ENCODE measurements at places on chromosomes 11 and 22. TPM values are rescaled to one million over a fixed set of nuclear protein-coding genes. Genes with fewer than 3 reads are reported as not detected.

The TLCD5 gene
- total RNA-seq = 6.8 TPM

The PARVA gene
- total RNA-seq = 21.0 TPM

The PANX3 gene
- not detected for total RNA-seq

The DCHS1 gene
- 13.7 TPM for total RNA-seq

The USP2 gene
- total RNA-seq = not detected

The GUCY1A2 gene
- total RNA-seq = under 0.01 TPM

The TAGLN gene
- 63.5 TPM for total RNA-seq

The KRTAP5-9 gene
- total RNA-seq = not detected

The B3GAT3 gene
- total RNA-seq = 16.7 TPM

The ZFP91 gene
- total RNA-seq = 28.8 TPM

The EFCAB6 gene
- 2.7 TPM for total RNA-seq

The MS4A10 gene
- not detected for total RNA-seq

The LUZP2 gene
- total RNA-seq = 0.32 TPM

The HIKESHI gene
- total RNA-seq = 57.4 TPM

The MS4A3 gene
- not detected for total RNA-seq

The KLHDC7B gene
- total RNA-seq = 0.60 TPM

The SYNGR1 gene
- total RNA-seq = 5.4 TPM

The CSNK2A3 gene
- 0.86 TPM for total RNA-seq

The C22orf15 gene
- total RNA-seq = 0.43 TPM

The SCUBE1 gene
- under 0.01 TPM for total RNA-seq

The LAYN gene
- total RNA-seq = 48.4 TPM

The ZNF280A gene
- not detected for total RNA-seq

The DEFB131B gene
- total RNA-seq = not detected

The SYT8 gene
- not detected for total RNA-seq

The FLRT1 gene
- total RNA-seq = 0.09 TPM

The FOLR2 gene
- total RNA-seq = not detected

The EXPH5 gene
- 1.5 TPM for total RNA-seq

The LBHD1 gene
- total RNA-seq = 2.7 TPM

The RAB39A gene
- total RNA-seq = not detected

The PAMR1 gene
- total RNA-seq = 491 TPM

The BRSK2 gene
- total RNA-seq = 0.16 TPM

The CHRNA10 gene
- 0.43 TPM for total RNA-seq

The BIRC3 gene
- total RNA-seq = 0.47 TPM

The CRACR2B gene
- 2.4 TPM for total RNA-seq

The ANO9 gene
- under 0.01 TPM for total RNA-seq

The PHRF1 gene
- 17.9 TPM for total RNA-seq

The HIC2 gene
- total RNA-seq = 3.3 TPM
